ENCODE measurements at places on chromosomes 5 and 9. TPM values are rescaled to one million over a fixed set of nuclear protein-coding genes. Genes with fewer than 3 reads are reported as not detected.

GRCh38 chr5:160286947-160287346 is 25.4 kb downstream of the CCNJL start:
- DNase-seq = no peak

GRCh38 chr9:114117614-114117995 is 18.5 kb upstream of the KIF12 start:
- no peak for DNase-seq

- no peak for DNase-seq
These were observed 2.4 kb upstream of the ANGPTL2 start for GRCh38 chr9:127124792-127125191.

- DNase-seq = no peak
These were observed 27.6 kb downstream of the AP3S1 start for GRCh38 chr5:115869256-115869795.

- peak; percentile 27 for DNase-seq
These were observed 13.8 kb upstream of the ERGIC1 start for GRCh38 chr5:172820046-172820767.

GRCh38 chr9:113785334-113785733 is 90.8 kb upstream of the ZNF618 start:
- DNase-seq = no peak

GRCh38 chr5:126512451-126512850 is 82.6 kb downstream of the ALDH7A1 start:
- no peak for DNase-seq

GRCh38 chr5:9512457-9512856 is 33.4 kb downstream of the SEMA5A start:
- DNase-seq = no peak

GRCh38 chr9:93452710-93453046 is 703 bp downstream of the FAM120AOS start:
- no peak for DNase-seq

DNA sequence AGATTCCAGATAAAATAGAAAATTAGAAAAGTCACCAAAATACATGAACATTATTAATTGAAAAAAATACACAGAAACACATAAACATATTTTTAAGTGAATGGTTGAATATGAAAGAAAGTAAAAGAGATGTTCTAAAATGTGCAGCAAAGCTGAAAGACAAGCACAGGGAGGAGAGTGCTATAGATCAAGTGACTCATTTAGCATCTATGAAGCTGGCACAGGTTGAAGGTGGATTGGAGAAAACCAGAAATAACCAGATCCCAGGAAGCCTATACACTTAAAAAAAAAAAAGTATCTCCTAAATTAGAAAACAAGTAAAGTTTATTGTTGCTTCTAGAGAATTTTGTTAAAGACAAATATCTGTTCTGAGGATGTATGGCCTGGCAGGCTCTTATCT is 338.9 kb downstream of the CDH12 start:
- DNase-seq = no peak

GRCh38 chr9:81634915-81635516 is 54.3 kb downstream of the TLE1 start:
- peak; percentile 0 for DNase-seq

GRCh38 chr9:111037356-111037707 is 938 bp downstream of the LPAR1 start:
- DNase-seq = no peak

- DNase-seq = peak; percentile 35
These were observed 51.1 kb downstream of the STARD4 start for GRCh38 chr5:111461255-111461671.

- DNase-seq = peak; percentile 6
These were observed 222.1 kb downstream of the TARS1 start for GRCh38 chr5:33662722-33663427.

DNA sequence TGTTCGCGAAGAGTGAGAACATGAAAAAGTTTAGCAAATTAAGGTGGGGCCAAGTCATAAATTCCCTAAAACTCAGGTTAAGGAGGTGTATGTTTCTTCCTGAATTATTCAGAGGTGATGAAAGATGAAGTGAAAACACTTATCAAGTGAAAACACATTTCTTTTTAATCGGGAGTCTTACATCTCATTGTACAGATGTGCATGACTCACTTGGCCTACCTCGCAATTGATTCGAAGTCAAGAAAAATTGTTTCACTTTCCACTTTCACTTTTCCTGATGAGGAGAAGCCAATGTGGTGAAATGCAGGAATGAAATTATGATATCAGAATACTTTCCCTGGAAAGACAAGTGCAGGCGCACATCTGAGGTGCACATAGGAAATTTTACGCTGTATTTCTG is 78.7 kb downstream of the SLC25A46 start:
- DNase-seq = peak; percentile 20

DNA sequence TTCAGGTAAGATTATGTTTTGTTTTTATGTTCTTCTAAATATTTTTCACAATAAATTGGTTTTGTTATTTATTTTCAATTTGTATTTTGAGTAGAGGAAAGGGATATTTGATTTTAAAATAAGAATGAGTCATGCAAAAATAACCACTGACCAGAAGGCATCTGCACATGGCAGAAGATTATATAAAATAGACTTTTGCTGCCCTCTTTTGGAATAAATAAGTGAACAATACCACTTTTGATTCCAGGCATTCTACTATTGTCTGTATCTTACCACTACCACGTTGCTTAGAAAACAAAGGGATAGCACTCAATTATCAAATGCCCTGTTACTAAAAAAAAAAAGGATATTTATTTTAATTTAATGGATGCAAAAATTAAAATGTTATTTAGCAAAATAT is 227.3 kb upstream of the ITGA1 start:
- DNase-seq = no peak

GRCh38 chr5:143093452-143094086 is 309.9 kb downstream of the NR3C1 start:
- DNase-seq = no peak

- no peak for DNase-seq
These were observed 11.1 kb downstream of the DIPK1B start for GRCh38 chr9:136723362-136723976.

WNK2 gene
- total RNA-seq = 0.17 TPM

SMC2 gene
- 17.7 TPM for total RNA-seq

BTNL8 gene
- total RNA-seq = not detected

FAM169A gene
- 18.8 TPM for total RNA-seq

PANK3 gene
- 38.7 TPM for total RNA-seq

ZNF454 gene
- not detected for total RNA-seq

MAMDC4 gene
- 0.63 TPM for total RNA-seq

PIP5K1B gene
- not detected for total RNA-seq

CCDC192 gene
- not detected for total RNA-seq

ADCY2 gene
- total RNA-seq = not detected

KDM4C gene
- 1.8 TPM for total RNA-seq

LMX1B gene
- 1.6 TPM for total RNA-seq

GTF3C4 gene
- total RNA-seq = 14.8 TPM

BRINP1 gene
- total RNA-seq = not detected

MINAR2 gene
- not detected for total RNA-seq

NFIB gene
- 47.3 TPM for total RNA-seq

OSMR gene
- 23.4 TPM for total RNA-seq
